GF-D8 (cell line): ENCODE measurements at places on chromosomes 3 and 15.

GRCh38 chr3:118396491-118396890 lies 638.2 kb downstream of the IGSF11 start:
- DNase-seq = no peak

- DNase-seq = no peak
These were observed 21.8 kb upstream of the APEH start for GRCh38 chr3:49652218-49652902.

DNA sequence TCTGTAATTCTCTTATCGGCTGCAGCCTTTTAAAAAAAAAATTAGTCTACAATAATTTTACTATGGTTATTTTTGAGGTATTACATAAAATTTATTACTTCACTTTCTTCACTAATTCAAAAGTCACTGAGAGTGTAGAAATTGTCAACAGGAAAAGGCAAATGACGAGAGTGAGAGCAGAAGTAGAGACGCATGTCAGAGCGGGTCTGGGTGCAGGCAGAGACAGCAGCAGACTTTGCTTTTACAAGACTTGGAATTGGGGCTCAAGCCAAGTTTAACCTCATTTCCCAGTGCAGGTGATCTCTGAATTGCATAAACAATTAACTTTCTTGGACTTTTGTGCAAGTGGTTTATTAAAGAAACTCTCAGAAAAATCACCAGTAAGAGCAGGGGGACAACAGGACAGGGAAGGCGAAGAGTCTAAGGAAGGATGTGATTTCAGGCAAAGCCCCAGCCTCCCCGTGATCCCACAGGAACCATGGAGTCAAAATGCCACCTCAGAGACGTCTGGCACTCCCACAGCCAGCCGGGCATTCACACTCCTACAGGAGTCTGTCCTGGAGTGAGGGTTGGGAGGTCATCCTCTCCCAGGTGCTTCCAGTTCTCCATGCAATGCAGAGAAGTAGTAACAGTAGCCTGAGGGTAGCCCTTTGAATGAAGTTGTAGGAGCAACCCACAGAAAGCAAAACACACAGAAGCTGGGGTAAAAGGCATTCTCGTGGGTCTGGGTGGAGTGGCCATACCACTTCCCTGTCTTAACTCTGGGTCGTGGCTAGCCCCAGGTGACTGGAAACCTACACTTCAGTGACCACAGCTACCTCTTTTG lies 274.0 kb upstream of the TGFBR2 start:
- no peak for DNase-seq

DNA sequence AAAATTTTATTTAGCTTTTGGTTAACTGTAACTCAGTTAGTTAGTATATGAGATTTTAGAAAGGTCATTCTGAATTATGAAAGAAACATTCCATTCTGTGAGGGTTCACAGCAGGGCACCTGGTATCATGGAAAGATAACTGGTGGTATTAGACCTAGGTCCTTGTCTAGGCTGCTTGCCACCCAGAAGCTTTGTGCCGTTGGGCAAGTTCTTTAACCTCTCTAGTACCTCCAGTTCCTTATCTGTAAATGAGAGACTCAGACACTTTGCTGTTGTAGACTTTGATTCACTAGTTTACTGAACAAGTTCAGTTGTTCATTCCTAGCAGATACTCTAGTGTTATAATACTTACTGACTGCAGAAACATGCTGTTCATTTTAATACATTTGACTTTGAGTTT lies 25.4 kb downstream of the PDCD6IP start:
- no peak for DNase-seq

GRCh38 chr3:132847849-132848625 lies 125.8 kb upstream of the NPHP3 start:
- no peak for DNase-seq

GRCh38 chr15:57827971-57828370 lies 121.5 kb downstream of the POLR2M start:
- no peak for DNase-seq
